ENCODE measurements at places on chromosomes 1 and 21.

GRCh38 chr1:235588916-235589515 is 60.6 kb downstream of the GNG4 start:
- DNase-seq, result no peak

DNA sequence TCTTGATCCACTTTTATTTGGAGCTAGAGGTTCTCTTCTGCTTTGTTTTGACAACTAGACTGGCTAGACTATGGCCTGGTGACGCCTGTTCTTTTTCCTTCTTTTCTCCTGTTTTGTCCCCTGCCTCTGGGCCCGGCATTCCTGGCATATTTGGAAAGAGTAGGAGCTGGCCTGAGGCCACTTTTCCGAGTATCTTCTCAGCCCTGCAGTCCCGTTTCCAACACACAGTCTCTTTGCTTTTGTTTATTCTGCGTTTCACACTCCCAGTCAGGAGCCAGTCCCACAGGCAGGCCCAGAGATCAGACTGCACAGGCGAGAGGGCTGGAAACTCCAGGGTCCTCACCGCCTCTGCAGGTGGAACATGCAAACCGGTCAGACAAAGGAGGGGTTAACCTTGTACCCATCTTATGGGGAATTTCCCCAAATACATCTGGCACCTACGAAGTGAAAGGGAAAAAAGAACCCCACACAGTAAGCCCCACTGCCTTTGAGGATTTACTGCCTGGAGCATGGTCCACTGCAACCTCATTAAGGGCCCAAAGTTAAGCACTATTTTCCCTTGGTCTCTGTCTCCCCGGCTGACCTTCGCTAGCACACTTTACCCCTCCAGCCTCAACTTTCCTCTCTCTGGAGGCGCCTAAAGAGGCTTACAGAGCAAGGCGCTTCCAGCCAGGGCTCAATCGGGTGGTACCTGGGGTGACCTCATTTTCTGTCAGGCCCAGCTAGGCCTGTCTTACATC is 141.1 kb downstream of the TOMM20 start:
- no peak for DNase-seq

GRCh38 chr1:176521211-176521610 is 58.2 kb downstream of the PAPPA2 start:
- no peak for DNase-seq

GRCh38 chr1:52427152-52427551 is 22.8 kb downstream of the PRPF38A start:
- no peak for DNase-seq

DNA sequence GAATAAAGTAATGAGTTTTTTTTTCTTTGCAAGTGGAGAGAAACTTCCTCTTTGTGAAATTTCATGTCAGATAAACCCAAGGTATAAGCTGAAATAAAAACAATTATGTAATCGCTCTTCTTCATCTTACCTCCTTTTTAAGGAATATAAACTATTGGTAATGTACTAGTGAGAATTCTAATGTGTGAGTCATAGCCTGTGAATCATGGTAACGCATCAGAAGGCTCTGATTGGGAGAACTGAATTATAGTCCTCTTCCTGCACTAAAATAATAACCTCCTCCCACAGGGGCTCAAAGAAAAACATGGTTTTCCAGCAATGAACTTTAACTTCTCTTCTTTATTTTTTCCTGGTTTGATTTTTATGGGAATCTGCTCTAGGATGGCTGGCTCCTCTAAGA is 57.1 kb upstream of the COX20 start:
- DNase-seq, result no peak

Data from hypothalamus (tissue), 51 donors.